RPMI7951 (cell line): ENCODE measurements at places on chromosomes 6 and 20. TPM values are rescaled to one million over a fixed set of nuclear protein-coding genes. Genes with fewer than 3 reads are reported as not detected.

The ADGRF1 gene
- total RNA-seq = 0.24 and 0.39 TPM in 2 replicates

The CRISP2 gene
- not detected in 2 replicates for total RNA-seq

The OR2J2 gene
- total RNA-seq = not detected in 2 replicates

The KHDC1 gene
- total RNA-seq = 0.60 and 2.1 TPM in 2 replicates

The DEFB123 gene
- not detected in 2 replicates for total RNA-seq

The MEI4 gene
- total RNA-seq = not detected in 2 replicates

The LGSN gene
- not detected in 2 replicates for total RNA-seq

The COL12A1 gene
- total RNA-seq = 25.9 and 28.7 TPM in 2 replicates

DNA sequence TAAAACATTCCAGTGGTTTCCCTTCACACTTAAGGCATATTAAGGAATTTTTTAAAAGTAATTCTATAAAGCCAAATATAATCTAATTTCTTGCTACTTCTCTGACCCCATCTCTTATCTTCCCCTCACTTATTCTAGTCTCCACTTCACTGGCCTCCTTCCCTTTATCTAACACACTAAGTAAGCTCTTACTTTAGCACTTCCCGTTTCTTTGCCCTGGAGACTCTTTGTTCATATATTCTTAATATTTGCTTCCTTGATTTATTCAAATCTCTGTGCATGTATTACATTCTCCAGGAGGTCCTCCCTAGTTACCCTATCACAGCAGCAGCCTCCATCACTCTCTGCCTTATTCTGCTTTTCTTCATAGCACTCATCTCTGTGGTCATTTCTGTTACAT is 20.3 kb downstream of the GTPBP2 start:
- no peak for DNase-seq

GRCh38 chr6:124010574-124010973 is 206.9 kb downstream of the NKAIN2 start:
- no peak for DNase-seq

GRCh38 chr6:31321005-31321707 is 35.8 kb downstream of the HLA-B start:
- DNase-seq = no peak

DNA sequence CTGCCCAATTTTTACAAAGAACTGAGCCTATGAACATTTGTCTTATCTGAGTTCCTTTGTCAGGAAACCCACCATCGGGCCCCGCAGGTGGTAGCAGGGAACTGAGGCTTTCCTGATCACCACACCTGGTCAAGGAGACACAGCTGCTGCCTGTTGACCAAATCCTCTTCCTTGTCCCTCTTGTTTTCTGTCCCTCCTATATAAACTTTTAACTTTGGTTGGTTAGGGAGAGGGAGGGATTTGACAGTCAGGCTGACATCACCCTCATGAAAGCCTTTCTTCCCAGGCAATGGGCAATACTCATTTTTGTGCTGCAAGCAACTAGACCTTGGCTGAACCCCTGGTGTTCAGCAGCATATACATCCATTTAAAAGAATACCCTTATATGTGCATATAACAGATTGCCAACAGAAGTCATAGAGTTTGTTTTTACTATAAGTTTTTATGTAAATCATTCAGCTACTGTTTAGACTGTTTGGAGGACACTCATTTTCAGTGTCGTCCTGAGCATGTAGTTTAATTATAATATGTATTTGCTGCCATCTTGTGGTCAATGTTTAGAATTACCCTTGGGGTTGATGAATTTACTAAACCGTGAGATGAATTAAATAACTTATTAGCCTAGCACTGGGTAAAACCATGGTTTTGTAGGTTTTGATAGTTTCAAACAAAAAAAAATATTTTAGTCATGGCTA is 17.0 kb downstream of the CRISP1 start:
- DNase-seq = peak; percentile 48

GRCh38 chr6:91196729-91197128 is 609.9 kb upstream of the MAP3K7 start:
- DNase-seq = no peak

GRCh38 chr6:147325557-147325956 is 121.3 kb downstream of the STXBP5 start:
- no peak for DNase-seq

GRCh38 chr6:24069526-24069925 is 56.5 kb upstream of the NRSN1 start:
- no peak for DNase-seq

DNA sequence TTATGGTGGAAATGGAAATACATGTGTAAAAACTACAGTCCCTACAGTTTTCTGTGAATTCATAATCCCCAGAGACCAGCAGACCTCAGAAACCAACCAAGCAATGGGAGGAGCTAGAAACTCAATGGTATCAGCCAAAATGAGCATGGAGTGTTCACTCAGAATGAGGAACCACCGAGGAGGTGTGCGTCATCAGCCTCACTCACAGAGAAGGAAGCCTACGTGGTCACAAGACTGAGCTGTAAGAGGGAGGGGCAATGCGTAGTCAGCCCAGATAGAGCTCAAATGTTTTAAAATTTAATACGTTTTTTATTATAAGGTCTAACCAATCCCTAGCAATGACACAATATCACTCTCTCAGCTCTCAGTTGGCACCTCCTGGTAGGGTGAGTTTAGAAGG is 17.4 kb downstream of the MYLK4 start:
- DNase-seq = no peak

DNA sequence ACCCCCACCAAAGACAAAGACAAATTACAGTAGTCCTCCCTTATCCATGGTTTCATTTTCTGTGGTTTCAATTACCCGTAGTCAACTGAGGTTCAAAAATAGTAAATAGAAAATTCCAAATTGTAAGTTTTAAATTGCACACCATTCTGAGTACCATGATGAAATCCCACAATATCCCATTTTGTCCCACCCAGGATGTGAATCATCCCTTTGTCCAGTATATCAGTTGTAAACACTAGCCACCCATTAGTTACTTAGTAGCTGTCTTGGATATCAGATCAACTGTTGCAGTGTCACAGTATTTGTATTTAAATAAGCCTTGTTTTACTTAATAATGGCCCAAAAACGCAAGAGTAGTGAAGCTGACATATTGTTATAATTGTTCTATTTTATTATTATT is 364.0 kb upstream of the ARID1B start:
- DNase-seq = peak; percentile 68

- peak; percentile 33 for DNase-seq
Measured at GRCh38 chr6:1789092-1789491, 179.4 kb downstream of the FOXC1 start.

GRCh38 chr6:107056796-107057195 is 28.8 kb downstream of the MTRES1 start:
- DNase-seq = no peak
